ENCODE measurements at places on chromosomes 7 and 10. TPM values are rescaled to one million over a fixed set of nuclear protein-coding genes. Genes with fewer than 3 reads are reported as not detected.

Gene ZNF804B
- 0.43 TPM for polyA plus RNA-seq

Gene CFAP46
- polyA plus RNA-seq, result 6.7 TPM

Gene HSPA14
- 20.2 TPM for polyA plus RNA-seq

Gene LEP
- polyA plus RNA-seq, result 0.19 TPM

Gene ZFYVE27
- polyA plus RNA-seq, result 22.6 TPM

Gene NPC1L1
- 3.2 TPM for polyA plus RNA-seq

Gene RAB18
- 151 TPM for polyA plus RNA-seq

Gene HILPDA
- polyA plus RNA-seq, result 18.6 TPM

Gene TMEM213
- 48.0 TPM for polyA plus RNA-seq

Gene NOS3
- polyA plus RNA-seq, result 7.0 TPM

Gene CDNF
- polyA plus RNA-seq, result 2.6 TPM

Gene ZNF239
- 13.3 TPM for polyA plus RNA-seq
